ENCODE measurements at places on chromosomes 4 and X.

DNA sequence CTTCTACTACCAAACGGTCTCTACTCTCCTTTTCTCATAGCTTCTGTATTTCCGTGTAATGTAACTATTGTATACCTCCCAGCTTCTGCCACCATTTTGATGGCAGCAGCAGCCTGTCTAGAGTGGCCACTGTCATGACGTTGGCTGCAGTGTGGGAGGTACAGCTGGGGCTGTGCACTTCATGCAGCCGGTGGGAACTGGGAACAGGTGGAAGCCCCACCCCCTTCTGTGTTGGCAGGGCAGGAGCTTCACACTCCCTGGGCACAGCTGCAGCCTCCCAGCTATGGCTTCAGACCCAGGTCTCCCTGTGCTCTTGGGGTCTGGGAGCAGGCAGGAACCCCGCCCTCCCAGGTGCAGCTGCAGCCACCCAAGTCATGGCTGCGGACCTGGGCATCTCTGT, 49.8 kb upstream of the SEC24B start:
- no peak for DNase-seq

- DNase-seq = no peak
Observed at GRCh38 chrX:71545364-71545763, 12.5 kb downstream of the OGT start.

DNA sequence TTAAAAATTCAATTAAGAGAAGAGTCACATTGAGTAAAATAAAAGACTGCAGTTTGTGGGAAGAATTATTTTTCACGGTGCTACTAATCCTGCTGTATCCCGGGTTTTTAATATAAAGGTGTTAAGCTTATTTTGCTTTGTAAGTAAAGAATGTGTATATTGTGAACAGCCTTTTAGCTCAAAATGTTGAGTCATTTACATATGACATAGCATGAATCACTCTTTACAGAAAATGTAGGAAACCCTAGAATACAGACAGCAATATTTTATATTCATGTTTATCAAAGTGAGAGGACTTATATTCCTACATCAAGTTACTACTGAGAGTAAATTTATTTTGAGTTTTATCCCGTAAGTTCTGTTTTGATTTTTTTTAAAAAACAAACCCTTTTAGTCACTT, 39.7 kb downstream of the IRS4 start:
- DNase-seq = no peak

GRCh38 chr4:124505211-124505610, 207.3 kb downstream of the ANKRD50 start:
- no peak for DNase-seq

GRCh38 chr4:140944199-140944515, 188.0 kb upstream of the TBC1D9 start:
- no peak for DNase-seq

GRCh38 chrX:153320555-153321184, 897 bp downstream of the PNMA6F start:
- DNase-seq = no peak

DNA sequence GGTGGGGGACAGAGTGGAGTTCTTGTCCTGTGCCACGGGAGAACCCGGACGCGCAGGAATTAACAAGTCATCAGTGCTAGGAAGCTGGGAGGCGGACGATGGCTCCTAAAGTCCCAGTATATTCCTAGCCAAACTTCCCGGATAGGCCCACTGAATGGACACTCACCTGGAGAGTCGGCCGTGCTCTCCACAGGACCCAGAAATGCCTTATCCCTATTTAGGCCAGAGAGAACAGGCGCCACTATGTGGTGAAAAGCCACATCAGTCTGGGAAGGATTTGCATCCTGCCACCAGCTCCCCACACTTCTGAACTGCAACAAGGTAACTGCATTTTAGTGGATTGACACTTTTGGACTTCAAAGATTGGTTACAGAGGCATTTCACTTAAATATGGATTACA, 1.1 kb downstream of the CFAP299 start:
- no peak for DNase-seq

DNA sequence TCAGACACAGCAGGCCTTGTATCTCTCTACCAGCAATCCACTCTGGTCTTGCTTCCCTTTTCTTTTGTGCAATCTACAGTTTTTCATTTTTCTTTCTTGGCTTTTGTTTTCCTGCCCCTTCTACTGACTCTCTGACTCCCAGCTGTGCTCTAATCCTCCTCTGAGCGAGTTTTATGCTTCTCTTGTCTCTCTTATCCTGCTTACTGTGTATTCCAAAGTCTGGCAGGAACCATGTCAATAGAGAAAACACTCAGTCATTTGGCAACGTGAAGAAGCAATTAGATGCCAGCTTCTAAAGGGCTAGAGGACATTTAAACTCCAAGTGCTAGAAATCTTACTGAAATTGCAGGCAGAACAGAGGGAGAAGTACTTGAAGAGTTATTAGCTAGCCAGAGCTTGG, 984.6 kb upstream of the TENM3 start:
- no peak for DNase-seq

DNA sequence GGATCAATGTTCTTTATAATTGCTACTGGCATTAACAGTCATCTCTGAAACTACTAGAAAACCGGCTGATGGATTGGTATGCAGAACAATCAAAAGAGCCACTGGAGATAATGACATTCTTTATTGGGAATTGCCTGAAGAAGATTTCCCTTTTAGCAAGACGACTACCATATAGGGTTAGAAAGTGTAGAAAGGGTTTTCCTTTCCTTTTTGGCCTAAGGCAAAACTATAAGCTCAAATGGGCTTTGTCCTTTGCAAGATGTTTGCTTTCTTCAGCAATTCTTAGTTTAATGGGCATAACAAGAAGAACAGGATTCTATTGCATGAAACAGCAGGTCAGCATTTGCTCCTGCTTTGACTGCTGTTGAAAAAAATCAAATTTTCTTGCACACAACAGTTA, 214.2 kb upstream of the PCDH10 start:
- DNase-seq = no peak

- DNase-seq = no peak
Observed at GRCh38 chrX:27439771-27440170, 23.4 kb downstream of the PPP4R3C start.

All from effector memory CD8-positive, alpha-beta T cell (primary cell).